IMR-90 (cell line): ENCODE measurements at places on chromosomes 6 and 20. TPM values are rescaled to one million over a fixed set of nuclear protein-coding genes. Genes with fewer than 3 reads are reported as not detected.

DNA sequence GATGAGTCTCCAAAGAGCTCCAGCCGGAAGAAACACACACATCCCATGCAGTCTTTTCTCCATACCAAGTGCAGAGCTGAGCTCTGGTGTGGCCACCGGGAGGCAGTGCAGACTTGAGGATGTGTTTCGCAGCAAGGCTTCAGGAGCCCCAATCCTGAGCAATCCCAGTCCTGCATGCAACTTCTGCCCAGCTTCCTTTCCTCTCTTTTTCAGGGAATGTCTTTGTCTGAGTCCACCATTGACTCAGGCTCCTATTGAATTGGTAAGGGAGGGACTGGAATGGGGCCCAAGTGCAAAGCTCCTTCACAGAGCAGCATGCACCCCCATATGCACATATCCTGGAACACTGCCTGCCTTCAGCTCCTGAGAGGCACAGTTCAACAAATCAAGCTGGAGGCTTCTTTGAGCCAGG lies 50.5 kb upstream of the ASIP start:
- DNase-seq = peak; percentile 87
- no peak overlapping the region for H3K4me3 ChIP-seq
- H3K4me1 ChIP-seq = no peaks in the 10 kb centered on the region
- H3K36me3 ChIP-seq = no peaks in the 10 kb centered on the region
- no peak overlapping the region for H3K27ac ChIP-seq

Gene TRAPPC3L
- under 0.01 TPM in 1 of 2 replicates, not detected in the other for total RNA-seq

GRCh38 chr20:61682114-61682995 lies 383.3 kb downstream of the TAF4 start:
- H3K4me1 ChIP-seq = no peaks in the 10 kb centered on the region
- no peak overlapping the region for H3K27ac ChIP-seq
- DNase-seq = no peak
- no peak overlapping the region for H3K4me3 ChIP-seq
- no peaks in the 10 kb centered on the region for H3K36me3 ChIP-seq

DNA sequence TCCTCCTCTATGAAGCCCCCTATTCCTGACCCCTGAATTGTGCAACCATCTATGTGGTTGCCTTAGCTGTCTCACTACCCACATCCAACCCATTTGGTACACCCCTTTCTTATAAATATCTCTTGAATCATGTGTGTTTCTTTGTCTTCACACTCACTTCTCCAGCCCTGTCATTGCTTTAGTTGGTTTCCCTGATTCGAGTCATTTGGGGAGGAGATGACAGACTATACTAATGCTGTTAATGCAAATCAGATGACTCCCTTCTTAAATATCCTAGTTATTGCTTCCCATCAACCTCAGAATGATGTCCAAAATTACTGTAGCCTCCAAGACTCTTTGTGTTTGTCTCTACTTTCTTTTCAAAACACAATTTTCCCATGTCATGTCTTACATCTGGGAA lies 23.0 kb downstream of the SLC35D3 start:
- H3K27me3 ChIP-seq = peaks cover 13% of the 10 kb centered on the region; the same call in 1 of the 2 replicates
- H3K4me3 ChIP-seq = no peak overlapping the region
- H3K27ac ChIP-seq = no peak overlapping the region
- no peaks in the 10 kb centered on the region for H3K4me1 ChIP-seq
- DNase-seq = no peak

- peaks cover 10% of the 10 kb centered on the region for H3K4me1 ChIP-seq
- no peak for DNase-seq
- H3K27ac ChIP-seq = no peak overlapping the region
- no peak overlapping the region for H3K4me3 ChIP-seq
Observed at GRCh38 chr6:108606250-108606690, 45.6 kb downstream of the FOXO3 start.

- no peak overlapping the region for H3K4me3 ChIP-seq
- H3K27me3 ChIP-seq = no peaks in the 10 kb centered on the region
- DNase-seq = no peak
- H3K36me3 ChIP-seq = peaks cover 48% of the 10 kb centered on the region
- no peak overlapping the region for H3K27ac ChIP-seq
Observed at GRCh38 chr6:3108746-3109414, 9.6 kb upstream of the BPHL start.

DNA sequence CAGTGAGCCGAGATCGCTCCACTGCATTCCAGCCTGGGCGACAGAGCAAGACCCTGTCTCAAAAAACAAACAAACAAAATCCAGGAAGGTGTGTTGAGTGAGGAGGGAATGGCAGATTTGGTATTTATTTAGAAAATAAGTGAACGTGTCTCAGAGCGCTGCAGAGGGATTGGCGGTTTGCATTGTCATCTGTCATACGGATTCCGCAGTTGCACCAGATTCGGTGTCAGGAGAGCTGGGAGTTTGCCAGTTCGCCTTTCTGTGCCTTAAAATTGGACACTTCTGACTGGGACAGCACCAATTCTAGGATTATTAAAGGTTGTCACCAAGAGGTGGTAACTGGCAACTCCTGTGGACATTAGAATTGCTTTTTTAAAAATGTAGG lies 912 bp downstream of the SNRNP48 start:
- no peaks in the 10 kb centered on the region for H3K27me3 ChIP-seq
- DNase-seq = peak; percentile 23
- no peak overlapping the region for H3K27ac ChIP-seq
- H3K36me3 ChIP-seq = peaks cover 7% of the 10 kb centered on the region
- H3K4me3 ChIP-seq = peak overlapping the region; percentile 98

DNA sequence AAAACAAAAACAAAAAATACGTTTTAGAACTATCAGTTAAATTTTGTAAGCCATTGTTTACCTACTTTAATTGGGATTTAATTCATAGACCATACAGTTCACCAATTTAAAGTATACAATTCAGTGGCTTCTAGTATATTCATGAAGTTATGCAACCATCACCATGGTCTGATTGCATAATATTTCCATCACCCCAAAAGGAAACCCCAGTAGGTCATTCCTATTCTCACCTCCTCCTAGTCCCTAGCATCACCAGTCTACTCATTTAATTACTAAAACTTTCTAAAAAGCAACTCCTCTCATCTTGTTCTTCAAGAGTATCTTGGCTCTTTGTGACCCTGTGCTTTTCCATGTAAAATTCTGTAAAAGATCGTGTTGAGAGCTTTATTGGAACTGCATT lies 60.2 kb downstream of the ASXL1 start:
- H3K36me3 ChIP-seq = no peaks in the 10 kb centered on the region
- H3K4me3 ChIP-seq = no peak overlapping the region
- H3K4me1 ChIP-seq = peaks cover 4% of the 10 kb centered on the region; the same call in 1 of the 2 replicates
- no peak overlapping the region for H3K27ac ChIP-seq

GRCh38 chr6:11965499-11965898 lies 46.6 kb upstream of the HIVEP1 start:
- H3K27me3 ChIP-seq = no peaks in the 10 kb centered on the region
- H3K36me3 ChIP-seq = no peaks in the 10 kb centered on the region
- H3K4me3 ChIP-seq = no peak overlapping the region
- no peak overlapping the region for H3K27ac ChIP-seq

GRCh38 chr6:22966691-22967422 lies 397.5 kb downstream of the HDGFL1 start:
- H3K36me3 ChIP-seq = no peaks in the 10 kb centered on the region
- no peak for DNase-seq
- H3K27me3 ChIP-seq = no peaks in the 10 kb centered on the region
- no peak overlapping the region for H3K27ac ChIP-seq

Gene MMS22L
- total RNA-seq = 18.6 and 30.6 TPM in 2 replicates

- peak; percentile 55 for DNase-seq
- H3K27ac ChIP-seq = no peak overlapping the region
- H3K4me3 ChIP-seq = no peak overlapping the region
- H3K27me3 ChIP-seq = peaks cover 32% of the 10 kb centered on the region
Observed at GRCh38 chr6:31462026-31462963, 35.6 kb upstream of the MICB start.

- no peaks in the 10 kb centered on the region for H3K36me3 ChIP-seq
- no peak overlapping the region for H3K27ac ChIP-seq
- H3K4me1 ChIP-seq = peaks cover 2% of the 10 kb centered on the region; the same call in 1 of the 2 replicates
- H3K27me3 ChIP-seq = peaks cover 85% of the 10 kb centered on the region
- H3K4me3 ChIP-seq = no peak overlapping the region
Observed at GRCh38 chr6:98840385-98840784, 6.0 kb downstream of the POU3F2 start.

DNA sequence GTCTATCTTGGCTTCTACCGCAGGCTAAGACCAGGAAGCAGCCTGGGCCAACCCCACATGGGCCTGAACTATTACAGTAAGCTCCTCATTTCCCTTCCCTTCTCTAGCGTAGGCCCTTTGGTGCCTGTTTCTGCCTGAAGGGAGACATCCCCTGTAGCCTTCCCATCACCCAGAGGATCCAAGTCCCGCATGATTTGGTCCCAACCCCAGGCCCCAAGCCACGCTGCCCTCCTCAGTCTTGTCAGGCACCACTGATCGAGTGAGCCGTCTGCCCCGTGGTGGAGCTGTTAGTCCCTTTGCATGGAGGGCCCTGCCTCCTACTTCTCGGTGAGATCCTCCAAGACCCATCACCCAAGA lies 46.4 kb downstream of the EBF4 start:
- no peak overlapping the region for H3K27ac ChIP-seq
- no peaks in the 10 kb centered on the region for H3K4me1 ChIP-seq
- H3K4me3 ChIP-seq = no peak overlapping the region

DNA sequence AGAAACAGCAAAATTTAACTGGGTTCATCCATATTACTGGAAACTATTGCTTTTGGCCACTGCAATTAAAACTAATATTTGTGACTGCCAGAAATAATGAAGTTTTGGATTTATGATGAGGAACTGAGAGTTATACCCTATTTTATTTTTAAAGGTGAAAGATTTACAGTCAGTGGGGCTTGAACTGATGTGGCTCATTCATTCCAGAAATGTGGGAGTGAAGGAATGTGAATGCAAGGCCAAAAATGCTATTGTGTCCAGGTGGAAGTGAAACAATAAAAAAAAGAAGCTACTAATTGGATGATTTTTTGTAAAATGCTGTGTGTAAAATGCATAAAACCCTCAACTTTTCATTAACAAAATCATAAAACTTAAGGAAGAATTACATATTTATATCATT lies 491.9 kb downstream of the COL12A1 start:
- H3K4me3 ChIP-seq = no peak overlapping the region
- no peak overlapping the region for H3K27ac ChIP-seq
- H3K36me3 ChIP-seq = no peaks in the 10 kb centered on the region
- H3K27me3 ChIP-seq = no peaks in the 10 kb centered on the region
- DNase-seq = no peak
- H3K4me1 ChIP-seq = peaks cover 1% of the 10 kb centered on the region; the same call in 1 of the 2 replicates

DNA sequence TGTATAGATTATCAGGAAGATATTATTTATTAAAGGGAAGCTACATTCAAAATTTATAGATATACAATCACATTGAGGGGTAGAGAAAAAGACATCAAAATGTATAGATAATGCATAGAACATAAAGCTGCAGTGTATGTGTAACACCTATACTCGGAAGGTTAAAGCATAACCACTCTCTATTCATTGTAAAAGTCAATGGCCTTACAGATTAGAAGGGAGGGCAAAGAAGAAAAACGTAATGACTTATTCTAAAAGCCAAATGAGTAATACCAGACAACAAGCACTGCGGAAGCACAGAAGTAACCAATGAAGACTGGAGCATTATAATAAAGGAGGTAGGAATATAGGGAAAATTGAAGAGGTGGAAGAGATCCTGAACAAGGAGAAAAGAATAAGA lies 11.3 kb downstream of the HBS1L start:
- no peaks in the 10 kb centered on the region for H3K4me1 ChIP-seq
- no peak overlapping the region for H3K27ac ChIP-seq
- DNase-seq = no peak
- no peaks in the 10 kb centered on the region for H3K27me3 ChIP-seq
- H3K36me3 ChIP-seq = peaks cover 8% of the 10 kb centered on the region
- H3K4me3 ChIP-seq = no peak overlapping the region

DNA sequence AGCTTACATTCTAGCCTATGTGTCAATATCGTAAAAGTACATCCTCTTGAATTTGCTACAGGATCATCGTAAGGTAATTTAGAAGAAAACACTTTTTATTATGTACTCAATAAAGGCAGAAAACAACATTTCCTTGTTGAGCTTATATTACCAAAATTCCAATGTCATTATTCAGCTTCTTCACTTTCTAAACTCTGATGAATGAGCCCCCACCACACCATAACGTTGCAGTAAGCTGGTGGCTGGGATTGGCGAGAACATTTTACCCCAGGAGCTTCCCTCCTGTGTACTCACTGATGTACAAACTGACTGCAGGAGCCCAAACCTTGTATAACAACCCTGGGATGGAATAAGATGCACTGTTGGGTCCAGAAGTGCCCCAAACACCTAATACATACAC lies 238.1 kb upstream of the MARCKS start:
- no peak overlapping the region for H3K4me3 ChIP-seq
- no peak overlapping the region for H3K27ac ChIP-seq
- no peaks in the 10 kb centered on the region for H3K36me3 ChIP-seq
- no peaks in the 10 kb centered on the region for H3K27me3 ChIP-seq
